ENCODE measurements at places on chromosomes 4 and X.

- no peak for DNase-seq
Measured at GRCh38 chr4:83440148-83440814, 15.3 kb downstream of the HELQ start.

DNA sequence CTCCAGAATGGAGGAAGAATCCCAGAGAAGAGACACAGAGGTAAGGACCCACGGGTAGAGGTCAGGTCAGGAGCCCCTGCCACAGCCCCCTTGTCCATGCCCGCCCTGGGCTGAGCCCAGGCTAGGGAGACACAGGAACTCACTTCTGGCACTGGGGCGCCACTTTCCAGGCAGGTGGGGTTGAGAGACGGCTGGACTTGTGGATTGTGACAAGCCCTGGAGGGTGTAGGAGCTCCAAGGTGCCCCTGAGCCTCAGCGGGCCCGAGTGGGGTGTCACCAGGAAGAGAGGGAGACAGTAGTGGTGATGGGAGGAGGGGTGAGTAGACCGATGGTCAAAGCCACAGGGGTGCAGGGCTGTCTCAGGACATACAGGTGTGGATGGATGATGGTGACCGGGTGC, 58.9 kb downstream of the WFS1 start:
- DNase-seq = no peak

- no peak for DNase-seq
Measured at GRCh38 chr4:3360777-3361176, 68.0 kb downstream of the RGS12 start.

DNA sequence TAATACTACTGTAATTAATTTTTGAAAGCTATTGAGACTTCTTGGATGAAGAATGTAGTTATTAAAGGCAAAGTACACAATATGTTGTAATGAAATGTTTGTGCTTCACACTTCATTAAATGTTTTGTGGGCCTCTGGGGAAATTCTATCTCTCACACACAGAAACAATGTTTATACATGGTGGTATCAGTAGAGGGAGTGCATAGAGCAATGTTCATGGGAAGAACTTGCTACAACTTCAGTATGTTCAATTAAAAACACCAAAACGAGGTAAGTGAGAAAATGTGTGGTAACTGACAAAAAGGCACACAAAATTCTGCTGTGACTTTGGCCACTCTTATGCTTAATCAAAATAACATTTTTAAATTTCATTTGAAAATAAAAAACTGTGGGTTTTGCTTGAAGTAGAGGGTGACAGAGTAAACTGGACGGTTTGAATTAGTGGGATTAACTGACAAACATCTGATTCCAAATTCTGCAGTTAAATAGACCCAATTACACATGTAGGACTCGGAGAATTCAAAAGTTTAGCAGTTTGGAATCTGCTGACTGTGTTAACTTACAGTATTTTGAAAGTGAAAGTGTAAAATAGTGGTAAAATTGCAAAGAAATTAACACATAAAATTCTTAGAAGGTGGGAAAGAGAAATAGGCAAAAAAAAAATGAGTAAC, 111.4 kb upstream of the TTC29 start:
- DNase-seq = no peak

DNA sequence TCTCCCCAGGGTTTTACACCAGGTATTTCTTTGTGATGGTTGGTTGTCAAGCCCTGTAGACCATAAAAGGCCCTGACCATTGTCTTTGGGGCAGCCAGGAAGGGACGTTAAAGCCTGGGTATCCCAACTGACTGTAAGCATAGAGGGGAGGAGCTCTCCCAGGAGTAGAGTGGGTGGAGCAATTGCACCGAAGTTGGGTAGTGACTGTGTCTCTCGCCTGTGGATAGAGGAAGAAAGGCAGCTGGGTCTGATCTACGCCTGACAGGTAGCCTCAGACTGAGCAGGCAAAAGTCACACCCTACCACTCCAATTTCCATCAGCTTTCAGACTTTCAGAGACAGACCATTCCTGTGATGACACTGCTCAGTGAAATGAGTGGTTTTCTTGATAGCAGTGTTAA, 123.3 kb downstream of the KLHL8 start:
- no peak for DNase-seq

DNA sequence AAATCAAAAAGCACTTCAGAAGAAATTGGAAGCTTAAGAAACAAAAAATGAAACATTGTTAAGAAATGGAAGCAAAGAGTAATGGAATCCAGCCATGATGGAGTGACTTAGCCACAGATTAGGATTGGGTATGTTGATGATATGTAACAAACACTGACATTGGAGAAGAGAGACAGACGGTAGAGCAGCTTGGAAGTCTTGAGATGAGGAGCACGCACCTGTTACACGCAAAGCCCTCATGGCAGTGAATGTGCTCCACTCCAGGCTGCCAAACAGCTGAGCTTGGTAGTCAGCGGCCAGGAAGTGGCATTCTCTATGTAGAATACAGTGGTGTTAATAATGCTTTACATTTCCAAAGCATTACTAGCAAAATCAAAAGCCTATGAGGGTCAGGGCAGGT, 56.9 kb upstream of the GPRIN3 start:
- no peak for DNase-seq

DNA sequence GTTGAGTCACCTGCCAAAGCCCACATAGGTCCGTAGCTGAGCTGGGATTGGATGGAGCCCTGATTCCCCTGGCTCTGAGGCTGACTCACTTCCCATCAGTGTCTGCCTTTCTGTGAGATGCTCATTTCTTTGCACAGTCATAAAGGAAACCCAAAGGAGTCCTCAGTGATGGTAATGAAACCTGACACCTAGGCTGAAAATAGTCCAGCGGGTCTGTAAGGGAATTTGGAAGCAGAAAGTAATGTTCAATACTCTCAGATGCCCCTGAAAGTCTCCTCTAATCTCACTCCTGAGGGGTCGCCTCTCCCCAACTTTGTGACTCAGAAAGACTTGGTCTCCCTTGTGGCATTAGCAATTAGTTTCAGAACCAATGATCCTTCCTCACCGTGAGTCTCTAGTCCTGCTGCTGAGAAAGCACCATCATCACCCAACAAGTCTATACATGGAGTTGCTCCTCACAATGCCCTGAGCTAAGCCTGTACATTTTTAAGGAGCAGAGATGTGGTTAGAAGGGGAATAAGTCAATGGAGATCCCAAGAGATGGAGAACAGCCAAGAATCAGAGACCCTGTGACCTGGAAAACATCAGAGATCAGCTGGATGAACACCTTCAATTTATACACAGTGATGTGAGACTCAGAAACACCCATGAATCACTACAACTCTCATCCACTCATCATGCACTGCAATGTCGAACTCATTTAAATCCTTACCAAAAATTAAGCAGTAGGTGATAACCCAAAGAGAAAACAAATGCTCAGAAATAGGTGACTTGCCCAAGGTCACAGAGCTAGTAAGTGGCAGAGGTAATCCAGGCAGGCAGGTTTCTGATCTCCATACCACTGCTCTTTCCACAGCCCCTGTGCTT, 219.0 kb upstream of the CPEB2 start:
- no peak for DNase-seq

DNA sequence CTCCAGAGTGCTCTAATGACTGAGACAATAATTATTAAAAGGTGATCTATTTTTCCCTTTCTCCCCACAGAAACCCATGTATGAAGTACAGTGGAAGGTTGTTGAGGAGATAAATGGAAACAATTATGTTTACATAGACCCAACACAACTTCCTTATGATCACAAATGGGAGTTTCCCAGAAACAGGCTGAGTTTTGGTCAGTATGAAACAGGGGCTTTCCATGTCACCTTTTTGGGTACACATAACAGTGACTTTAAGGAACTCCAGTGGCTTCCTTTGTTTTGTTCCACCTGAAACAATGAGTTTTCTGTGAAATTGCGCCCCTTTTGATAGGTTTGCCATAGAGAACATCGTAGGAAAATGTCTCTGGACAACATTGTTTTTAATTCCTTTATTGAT, 69.6 kb downstream of the KIT start:
- DNase-seq = no peak

DNA sequence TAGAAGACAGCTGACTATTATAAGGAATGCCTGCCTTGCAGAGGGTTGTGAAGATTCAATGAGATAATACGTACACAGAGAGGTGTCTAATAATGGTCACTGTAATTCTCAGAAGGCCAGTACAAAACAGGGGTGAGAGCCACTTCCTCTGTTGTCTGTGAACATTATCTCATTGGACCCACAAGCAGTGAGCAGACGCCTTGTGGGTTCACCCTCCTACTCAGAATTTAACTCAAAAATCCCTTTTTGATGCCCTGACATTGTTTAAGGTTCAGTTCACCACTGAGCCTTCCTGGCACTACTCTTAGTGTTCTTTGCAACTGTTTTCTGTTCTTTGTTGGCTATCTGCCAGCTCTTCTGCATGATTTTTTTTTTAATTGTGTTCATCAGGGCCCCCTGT, 467.4 kb downstream of the BCOR start:
- DNase-seq = no peak

DNA sequence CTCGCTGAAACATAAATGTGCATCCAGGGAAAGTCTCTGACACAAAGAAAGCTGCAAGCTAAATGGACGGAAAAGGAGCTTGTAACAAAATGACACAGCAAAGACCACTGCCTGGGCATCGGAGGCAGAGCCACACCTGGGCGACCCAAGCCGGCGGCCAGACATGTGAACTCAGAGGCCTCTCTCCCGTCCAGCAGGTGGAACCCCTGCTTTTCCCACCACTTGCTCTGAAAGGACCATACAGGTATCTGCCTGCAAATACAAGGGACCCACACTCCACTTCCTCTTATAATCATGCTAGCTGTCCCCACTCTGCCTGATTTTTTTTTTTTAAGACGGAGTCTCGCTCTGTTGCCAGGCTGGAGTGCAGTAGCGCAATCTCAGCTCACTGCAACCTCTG, 12.0 kb downstream of the CPLX1 start:
- DNase-seq = no peak

- DNase-seq = no peak
Measured at GRCh38 chr4:67460574-67460973, 84.7 kb downstream of the CENPC start.

DNA sequence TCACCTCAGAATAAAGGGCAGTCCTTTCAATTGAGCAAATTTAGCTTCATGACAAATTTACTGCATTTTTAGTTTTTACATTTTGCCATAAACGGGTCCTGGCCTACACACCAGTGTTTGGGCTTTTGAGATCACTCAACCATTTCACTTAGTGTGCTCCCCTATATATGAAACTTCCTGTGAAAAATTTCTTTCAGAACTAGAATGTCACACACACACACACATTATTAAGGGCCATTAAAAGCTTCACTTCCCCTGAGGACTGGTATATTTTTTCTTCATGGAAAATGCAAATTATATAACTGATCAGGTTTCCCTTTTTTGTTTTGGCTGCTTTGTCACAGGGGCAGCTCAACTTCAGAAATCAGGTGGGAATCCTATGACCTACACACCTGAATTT, 206.5 kb downstream of the ENOX2 start:
- DNase-seq = no peak

- no peak for DNase-seq
Measured at GRCh38 chrX:20116577-20117240, at the start of gene MAP7D2. Gene MAP7D2, minus strand, starts transcription at chrX:20116907. Its CDS starts 28 bp downstream, at chrX:20116879.

DNA sequence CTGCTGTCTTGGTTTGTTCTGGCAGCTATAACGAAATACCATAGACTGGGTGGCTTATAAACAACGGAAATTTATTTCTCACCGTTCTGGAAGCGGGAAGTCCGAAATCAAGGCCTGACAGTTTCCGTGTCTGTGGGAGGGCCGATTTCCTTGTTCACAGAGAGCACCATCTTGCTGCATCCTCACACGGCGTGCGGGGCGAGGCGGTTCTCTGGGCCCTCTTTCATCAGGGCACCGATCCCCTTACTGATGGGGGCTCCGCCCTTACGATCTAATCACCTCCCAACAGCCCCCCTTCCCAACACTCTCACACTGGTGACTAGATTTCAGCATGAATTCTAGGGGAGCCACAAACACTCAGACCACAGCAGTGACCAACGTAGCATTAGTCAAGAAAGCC, 578.3 kb upstream of the FAT1 start:
- no peak for DNase-seq

- no peak for DNase-seq
Measured at GRCh38 chr4:6819295-6819694, 36.8 kb downstream of the KIAA0232 start.

GRCh38 chr4:90099812-90100211, 27.4 kb upstream of the CCSER1 start:
- no peak for DNase-seq

GRCh38 chr4:41437111-41437536, 100.8 kb upstream of the LIMCH1 start:
- DNase-seq = no peak

GRCh38 chr4:42401171-42401570, 3.9 kb downstream of the SHISA3 start:
- no peak for DNase-seq

- no peak for DNase-seq
Measured at GRCh38 chr4:165355900-165356300, 22.9 kb upstream of the CPE start.

- no peak for DNase-seq
Measured at GRCh38 chrX:129233786-129234185, 289.5 kb downstream of the SMARCA1 start.

GRCh38 chr4:41655177-41655576, 93.3 kb downstream of the PHOX2B start:
- no peak for DNase-seq

DNA sequence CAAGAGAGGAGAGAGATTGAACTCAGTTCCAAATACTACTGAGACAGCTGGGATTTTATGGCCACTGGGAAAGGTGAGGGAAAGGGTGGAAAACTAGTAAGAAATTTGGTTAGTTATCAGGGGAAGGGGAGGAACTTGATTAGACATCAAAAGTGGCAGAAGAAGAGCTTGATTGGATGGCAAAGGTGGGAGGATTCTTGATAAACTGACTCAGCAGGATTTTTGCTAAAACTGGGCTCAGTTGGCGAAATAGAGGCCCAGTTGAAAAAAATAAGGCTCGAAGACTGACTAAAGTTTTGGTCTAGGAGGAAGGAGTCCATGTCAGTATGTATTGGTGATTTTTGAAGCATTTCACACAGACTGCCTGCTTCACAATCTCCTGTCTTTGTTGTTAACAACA, 10.0 kb downstream of the BEX3 start:
- no peak for DNase-seq

GRCh38 chr4:109185951-109186350, 116.5 kb downstream of the COL25A1 start:
- DNase-seq = no peak

GRCh38 chrX:48934581-48935300, 15.9 kb upstream of the PIM2 start:
- no peak for DNase-seq

DNA sequence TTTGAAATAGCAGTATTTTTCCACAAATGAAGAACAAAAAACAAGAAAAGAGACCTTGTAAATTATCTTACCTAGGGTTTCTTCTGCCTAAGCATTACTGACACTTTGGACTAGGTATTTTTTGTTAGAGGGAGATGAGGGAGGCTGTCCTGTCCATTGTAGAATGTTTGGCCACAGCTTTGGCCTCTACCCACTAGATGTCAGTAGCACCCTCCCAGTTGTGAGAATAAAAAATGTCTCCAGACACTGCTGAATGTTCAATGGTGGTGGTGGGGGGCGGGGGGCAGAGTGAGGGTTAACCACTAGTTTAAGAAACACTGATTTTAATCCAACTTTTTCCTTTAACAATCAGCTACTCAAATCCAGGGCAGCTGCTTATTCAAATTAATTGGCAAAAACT, 25.8 kb downstream of the OTUD4 start:
- no peak for DNase-seq
